8988T (cell line): ENCODE measurements at places on chromosomes 3 and 15.

DNA sequence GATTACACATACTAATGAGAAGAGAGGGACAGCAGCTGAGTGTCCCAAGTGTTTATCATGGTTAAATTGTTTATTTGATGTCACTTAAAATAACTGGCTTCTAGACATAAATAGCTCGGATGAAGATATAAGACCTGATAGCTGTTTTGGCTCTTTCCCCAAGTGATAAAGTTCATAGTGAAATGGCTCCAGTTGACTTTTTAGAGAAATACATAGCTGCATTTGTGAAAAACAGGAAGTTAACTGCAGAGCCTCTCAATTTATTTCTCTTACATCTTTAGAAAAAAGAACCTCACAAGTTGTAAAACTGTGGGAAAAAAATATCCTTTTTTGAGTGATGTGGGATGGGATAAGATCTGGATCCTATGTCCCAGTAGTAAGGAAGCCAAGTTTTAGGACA is 332.9 kb upstream of the RASGRP1 start:
- no peak for DNase-seq

DNA sequence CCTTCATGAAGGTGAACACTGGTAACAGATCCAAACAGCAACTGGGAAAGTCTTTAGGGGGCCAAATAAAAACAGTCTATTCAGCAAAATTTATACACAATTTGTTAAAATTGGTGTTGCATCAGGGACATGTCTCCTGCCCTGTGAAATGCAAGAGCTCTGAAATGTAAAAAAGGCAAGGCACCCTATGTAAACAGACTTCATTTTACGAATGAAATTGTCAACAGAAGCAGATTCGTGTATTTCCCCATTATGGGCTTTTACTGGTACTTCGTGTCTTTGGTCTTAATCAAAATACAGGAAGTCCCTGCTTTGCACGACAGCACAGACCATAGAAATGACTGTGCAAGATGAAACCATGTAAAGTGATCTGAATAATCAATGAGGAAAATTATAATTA is 127.3 kb upstream of the THBS1 start:
- DNase-seq, result no peak

DNA sequence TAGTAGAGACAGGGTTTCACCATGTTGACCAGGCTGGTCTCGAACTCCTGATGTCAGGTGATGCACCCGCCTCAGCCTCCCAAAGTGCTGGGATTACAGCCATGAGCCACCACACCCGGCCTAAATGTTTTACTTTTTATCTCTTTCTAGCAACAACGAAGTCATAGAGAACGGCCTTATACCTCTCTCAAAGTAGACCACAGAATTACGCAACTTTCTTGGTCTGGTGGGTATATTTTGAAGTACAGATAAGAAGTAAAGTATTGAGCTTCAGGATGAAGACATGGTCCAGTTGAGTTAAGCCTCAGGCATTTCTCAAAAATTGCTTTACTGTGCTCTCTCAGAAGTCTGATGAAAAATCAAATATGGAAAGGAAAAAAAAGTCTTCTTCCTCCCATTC is 30.6 kb downstream of the FAM240A start:
- no peak for DNase-seq

DNA sequence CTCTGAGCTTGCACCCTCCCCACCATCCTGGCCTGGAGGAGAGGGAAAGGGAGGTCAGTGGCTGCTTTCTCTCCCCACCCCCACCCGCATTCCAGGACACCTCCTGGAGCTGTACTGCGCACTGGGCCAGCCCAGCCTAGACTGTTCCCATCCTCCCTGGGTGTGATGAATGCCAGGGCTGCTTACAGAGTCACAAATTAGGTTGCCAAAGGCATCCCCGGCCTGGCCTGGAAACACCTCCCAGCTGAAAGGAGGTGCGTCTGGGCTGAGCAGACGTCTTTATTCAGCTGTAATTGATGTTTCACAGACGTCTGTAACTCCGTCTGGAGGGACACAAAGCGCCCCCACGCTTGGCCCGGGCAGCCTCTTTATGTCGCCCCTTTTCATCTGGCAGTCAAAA is 47.6 kb downstream of the RHCG start:
- no peak for DNase-seq

DNA sequence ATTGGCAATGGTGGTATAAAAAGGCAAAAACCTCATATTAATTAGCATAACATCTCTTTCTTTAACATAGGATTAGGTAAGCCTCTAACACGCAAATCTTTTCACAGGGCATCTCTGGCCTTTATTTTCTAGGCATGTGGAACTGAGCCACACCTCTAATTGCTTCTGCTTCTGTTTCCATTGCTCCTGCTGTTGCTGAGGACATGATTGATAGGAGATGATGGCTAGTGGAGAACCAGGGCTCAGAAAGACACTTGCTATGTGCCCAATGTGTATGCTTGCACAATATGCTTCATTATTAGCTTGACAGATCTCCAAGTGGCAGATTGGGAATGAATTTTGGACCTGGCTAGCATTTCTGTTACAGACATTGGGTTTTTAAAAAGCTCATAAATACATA is 114.5 kb downstream of the EPHA3 start:
- DNase-seq, result no peak

GRCh38 chr15:48463366-48463880 is 132.2 kb downstream of the DUT start:
- no peak for DNase-seq

GRCh38 chr15:85771781-85772445 is 22.8 kb downstream of the KLHL25 start:
- no peak for DNase-seq

DNA sequence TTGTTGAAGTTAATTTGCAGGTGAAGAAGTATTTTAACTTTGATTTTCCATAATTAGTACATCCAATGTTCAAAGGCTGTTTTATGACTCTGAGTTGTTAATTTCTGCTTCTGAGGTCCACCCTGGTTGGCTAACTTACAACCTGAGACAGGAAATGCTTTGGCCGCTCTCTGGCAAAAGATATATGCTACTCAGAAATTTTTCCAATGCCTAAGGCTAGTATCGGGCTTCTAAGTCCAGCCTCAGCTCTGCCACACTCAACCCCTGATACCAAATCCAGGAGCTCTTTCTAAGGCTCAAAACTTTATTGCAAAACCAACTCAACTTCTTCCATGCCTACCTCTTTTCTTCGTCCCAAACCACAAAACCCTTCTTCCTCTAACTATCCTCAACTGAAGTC is 192.9 kb downstream of the NEK10 start:
- no peak for DNase-seq

GRCh38 chr15:62618846-62619504 is 423.6 kb upstream of the TPM1 start:
- DNase-seq, result no peak

- DNase-seq, result no peak
Observed at GRCh38 chr15:68592054-68592453, 13.3 kb downstream of the CORO2B start.

DNA sequence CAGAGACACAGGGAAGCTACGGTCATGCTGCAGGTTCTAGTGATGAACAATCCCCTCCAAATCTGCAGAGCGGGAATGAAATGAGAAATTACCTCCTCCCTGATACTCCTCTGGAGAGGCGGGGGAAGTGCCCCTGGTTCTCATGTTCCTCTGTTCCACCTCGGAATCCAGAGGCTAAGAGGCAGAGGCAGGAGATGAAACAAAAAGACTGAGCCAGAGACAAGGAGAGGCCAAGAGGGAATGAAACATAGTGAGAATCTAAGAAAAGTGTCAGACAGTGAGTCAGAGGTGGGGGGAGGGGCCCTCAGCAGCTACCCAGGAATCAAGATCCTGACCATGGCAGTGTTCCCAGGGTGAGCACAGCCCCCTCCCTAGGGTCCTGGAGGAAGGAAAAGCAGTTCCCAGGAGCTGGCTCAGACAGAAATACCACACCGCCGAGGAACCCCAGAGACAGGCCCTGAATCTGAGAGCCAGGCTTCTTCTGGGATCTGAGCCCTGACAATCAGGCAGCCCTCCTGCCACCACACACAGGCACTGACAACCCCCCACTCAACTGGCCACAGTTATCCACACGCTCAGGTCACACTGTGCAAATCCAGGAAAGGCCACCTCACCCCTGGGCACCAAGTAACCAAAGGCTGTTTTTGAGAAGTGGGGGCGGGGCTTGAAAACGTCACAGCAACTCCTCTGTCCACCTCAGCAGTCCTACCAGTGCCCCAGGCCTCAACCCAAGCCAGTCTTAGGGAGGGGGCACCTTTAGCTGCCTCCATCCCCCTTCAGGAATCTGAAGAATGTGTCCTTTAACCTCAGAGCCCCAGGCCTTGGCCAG is 2.4 kb downstream of the CSRNP1 start:
- DNase-seq, result no peak

GRCh38 chr3:157595259-157595658 is 92.0 kb upstream of the VEPH1 start:
- DNase-seq, result no peak

DNA sequence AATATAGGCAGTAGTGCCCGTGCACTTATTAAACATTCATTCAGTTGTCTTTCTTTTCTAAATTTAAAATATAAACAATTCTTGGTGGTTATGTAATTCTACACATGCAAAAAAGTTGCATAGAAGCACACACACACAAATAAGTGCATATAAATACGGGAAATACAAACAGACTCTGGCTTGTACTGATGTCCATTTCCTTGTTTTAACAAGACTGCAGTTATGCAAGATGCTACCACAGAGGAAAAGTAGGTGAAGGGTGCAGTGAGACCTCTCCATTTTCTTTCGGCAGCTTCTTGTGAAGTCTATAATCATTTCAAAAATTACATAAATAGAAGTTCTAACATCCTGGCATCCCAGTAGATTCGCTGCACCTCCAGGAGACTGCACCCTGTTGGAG is 130.6 kb upstream of the BCL6 start:
- DNase-seq, result no peak

- DNase-seq, result no peak
Observed at GRCh38 chr3:144743225-144743668, 771.6 kb downstream of the DIPK2A start.

DNA sequence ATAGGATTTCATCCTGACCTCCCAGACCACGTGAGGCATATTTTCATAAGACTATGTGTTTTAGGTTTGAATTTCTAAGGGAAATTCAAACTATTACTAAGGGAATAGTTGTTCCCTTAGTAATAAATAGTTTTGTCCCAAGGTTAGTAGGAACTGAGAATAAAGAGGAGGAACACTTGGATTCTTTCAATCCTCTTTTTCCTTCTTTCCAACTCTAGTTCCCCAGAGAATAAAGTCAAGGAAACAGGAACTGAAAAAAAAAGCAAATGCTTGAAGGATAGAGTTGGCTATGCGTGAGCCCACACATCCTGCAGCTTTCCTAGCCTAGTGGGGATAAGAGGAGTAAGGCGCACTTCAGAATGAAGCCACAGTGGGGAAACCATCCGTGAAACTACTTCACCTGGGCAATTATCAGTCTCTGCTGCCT is 312.1 kb upstream of the TGFBR2 start:
- DNase-seq, result no peak

DNA sequence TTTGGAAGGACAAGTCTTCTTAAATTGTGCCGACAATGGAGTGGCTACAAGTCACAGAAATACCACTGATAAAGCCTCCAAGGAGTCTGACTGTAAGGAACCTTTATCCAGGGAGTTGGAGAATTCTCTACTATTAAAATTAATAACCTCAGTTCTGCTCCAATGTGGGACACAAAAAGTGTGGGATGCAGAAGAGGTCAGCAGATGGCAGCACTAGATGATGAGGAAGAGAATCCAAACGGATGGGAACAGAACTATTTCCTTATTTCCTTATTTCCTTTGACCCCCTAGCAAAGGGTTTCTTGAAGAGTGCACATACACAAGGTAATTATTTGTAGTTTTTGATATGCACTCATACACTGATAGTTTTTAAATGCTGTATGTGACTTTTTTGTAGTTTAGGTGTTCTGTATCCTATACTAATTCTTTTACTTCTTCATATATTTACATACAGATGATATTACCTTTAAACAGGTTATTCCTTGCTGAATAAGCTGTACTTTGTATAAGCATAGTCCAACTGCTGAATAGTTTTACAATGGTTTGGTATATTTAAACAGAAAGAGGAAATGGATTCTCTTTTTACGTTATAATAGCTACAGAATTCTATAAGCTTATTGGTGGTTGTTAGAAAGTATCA is 25.6 kb upstream of the NLGN1 start:
- DNase-seq, result no peak

DNA sequence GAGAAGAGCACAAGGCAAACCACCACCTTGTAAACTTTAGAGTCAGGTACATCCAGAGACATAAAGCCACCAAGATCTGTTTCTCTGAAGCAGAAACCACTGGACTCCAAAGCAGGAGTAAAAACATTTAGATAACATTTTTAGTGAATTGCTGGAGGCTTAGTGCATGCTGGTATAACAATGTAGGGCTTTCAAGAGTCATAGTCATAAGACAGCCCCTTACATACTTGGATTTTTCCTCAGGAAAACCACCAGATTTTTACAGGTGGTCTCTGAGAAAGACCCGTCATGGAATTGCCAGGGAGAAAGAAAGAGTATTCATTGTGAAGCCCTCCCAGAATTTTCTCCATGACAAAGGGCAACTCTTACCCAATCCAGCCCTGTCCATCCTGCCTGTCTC is 434.5 kb upstream of the NAALADL2 start:
- no peak for DNase-seq

GRCh38 chr3:37320276-37320675 is 145.9 kb upstream of the LRRFIP2 start:
- no peak for DNase-seq

- no peak for DNase-seq
Observed at GRCh38 chr3:188113756-188114155, 40.2 kb upstream of the LPP start.

GRCh38 chr3:101170806-101171558 is 149.4 kb downstream of the IMPG2 start:
- no peak for DNase-seq

DNA sequence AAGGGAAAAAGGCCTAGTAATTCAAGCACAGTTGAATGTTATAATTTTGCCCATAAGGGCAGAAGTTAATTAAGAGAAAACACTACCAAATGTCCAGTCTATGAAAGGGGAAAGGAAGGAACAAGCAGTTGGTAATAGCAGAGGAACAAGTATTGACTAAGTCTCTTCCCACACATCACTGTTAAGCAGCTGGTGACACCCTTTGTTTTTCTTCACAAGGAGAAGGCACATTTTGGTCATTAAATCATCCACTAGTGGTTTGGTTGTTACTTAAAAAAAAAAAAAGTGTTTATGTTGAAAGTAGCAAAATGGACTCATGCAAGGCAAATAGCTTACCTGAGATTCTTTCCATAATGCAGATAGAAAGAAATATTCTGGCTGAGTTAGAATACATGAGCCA is 321.4 kb upstream of the NECTIN3 start:
- DNase-seq, result no peak

- no peak for DNase-seq
Observed at GRCh38 chr15:88194162-88194561, 62.4 kb downstream of the NTRK3 start.

GRCh38 chr15:51094606-51095569 is at the start of gene TNFAIP8L3:
Gene TNFAIP8L3, minus strand, starts transcription at chr15:51094906. Its CDS starts 311 bp downstream, at chr15:51094595.
- DNase-seq, result peak; percentile 38

- DNase-seq, result peak; percentile 76
Observed at GRCh38 chr15:93035953-93036810, 52.8 kb downstream of the RGMA start.
